A549 treated with AZD2906 at 1 μM for 4 hours (cell line): ENCODE measurements at places on chromosomes 2 and 18. TPM values are rescaled to one million over a fixed set of nuclear protein-coding genes. Genes with fewer than 3 reads are reported as not detected.

Gene CXCR1
- not detected in 5 replicates for total RNA-seq

Gene RGPD4
- 0.03 to 0.07 TPM (median 0.05 TPM) in 4 of 5 replicates, not detected in the other for total RNA-seq

Gene FLACC1
- total RNA-seq, result 0.14 to 0.20 TPM (median 0.17 TPM) in 3 of 5 replicates, not detected in the others

Gene LMAN1
- 24.6 to 46.3 TPM (median 29.2 TPM) in 5 replicates for total RNA-seq

Gene FHOD3
- total RNA-seq, result 2.2 to 2.9 TPM (median 2.3 TPM) in 5 replicates

Gene DLGAP1
- total RNA-seq, result 0.01 to 0.06 TPM in 2 of 5 replicates, not detected in the others

Gene TWIST2
- 8.5 to 16.9 TPM (median 14.4 TPM) in 5 replicates for total RNA-seq
